ENCODE measurements at places on chromosomes 3 and 15.

GRCh38 chr15:58454950-58455401, 23.2 kb downstream of the LIPC start:
- DNase-seq: no peak

- peak; percentile 19 for DNase-seq
Observed at GRCh38 chr3:123618768-123619484, 34.1 kb upstream of the HACD2 start.

DNA sequence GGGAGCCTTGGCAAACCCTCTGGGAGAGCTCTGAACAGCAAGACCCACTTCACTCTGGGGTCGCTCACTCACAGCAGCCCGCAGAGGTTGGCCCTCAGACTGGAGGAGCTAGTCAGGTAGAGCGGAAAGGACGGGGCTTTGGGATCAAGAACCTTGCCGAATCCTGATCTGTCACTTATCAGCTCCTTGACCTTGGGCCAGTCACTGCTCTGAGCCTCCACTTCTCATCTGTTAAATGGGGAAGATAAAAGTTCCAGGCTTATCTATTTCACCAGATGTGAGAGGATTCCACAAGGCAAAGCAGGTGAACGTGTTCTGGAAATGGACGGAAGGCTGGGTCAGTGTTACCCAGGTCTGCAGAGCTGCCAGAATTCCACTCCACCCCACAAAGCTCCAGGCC, 29.4 kb downstream of the SEMA5B start:
- DNase-seq: no peak

DNA sequence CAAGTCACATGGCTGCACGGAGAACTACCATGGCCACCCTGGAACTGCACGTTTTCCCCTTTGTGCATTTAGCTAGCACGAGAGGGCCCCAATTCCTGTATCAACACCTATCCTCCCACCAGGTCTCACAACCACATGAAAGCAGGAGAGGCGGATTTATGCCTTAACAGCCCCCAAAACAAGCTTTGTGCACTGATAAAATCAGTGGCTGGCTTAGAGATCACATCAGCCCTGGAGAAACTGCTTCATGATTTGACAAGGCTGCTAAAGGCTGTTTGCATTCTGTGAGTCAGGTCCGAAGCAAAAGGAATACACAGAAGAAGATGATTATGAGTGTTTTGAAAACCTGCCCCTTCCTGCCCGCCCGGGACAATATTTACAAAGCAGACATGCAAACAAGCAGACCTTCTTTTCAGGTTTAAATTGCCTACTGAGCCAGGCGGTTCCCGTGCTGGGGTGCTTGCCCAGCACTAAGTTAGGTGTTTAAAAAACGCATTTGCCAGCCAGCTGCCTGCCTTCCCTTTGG, 25.9 kb downstream of the CEMIP start:
- no peak for DNase-seq

DNA sequence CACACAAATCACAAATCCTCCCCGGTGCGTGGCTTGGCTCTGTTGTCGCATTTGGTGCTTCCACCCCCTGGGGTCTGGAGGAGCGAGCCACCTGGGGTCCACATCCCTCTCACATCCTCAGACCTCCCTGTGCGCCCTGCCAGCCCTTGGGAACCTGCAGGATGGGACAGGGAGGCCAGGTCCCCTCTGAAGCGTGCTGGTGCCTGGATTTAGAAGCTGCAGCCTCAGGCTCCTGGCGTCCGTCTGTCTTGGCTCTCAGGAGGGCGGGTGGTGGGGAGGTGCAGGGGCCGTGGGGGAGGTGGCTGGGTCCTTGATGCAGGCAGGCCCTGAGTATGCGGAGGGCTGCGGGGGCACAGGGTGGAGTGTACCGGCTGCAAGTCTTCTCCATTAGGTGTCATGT, 38.4 kb downstream of the RGMA start:
- no peak for DNase-seq

DNA sequence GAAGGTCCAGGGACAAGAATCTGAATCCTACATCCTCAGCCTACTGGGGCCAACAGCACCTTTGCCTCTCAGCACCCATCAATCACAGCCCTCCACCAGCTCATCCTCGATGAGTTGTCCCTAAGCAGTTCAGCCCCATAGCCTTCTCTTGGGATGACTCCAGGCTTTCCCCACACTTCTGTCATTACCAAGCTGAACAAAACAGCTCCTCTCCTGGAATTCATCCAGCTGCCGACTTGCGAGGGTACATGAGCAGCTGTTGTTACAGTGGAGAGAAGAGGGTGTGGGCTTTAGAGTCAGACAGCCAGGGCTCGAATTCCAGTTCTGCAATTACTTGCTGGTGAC, 69.0 kb upstream of the THBS1 start:
- no peak for DNase-seq

DNA sequence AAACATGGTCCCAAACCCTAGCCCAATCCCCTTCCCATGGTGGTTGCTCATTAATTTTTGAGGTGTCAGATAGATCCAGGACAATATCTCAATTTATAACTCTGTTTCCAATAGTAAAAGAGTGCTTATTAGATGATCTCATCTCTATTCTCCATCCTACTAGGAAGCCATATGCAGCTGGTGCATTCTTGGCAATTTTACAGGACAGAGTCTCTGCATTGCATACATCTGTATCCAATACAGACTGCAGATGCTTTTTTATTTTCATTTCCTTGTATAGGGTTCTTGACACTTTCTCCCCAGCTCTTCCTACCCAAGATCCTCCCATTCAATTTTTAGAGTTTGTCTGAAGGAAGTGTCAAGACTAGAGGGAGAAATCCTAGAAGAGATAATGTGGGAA, 194.8 kb upstream of the DPH6 start:
- no peak for DNase-seq

DNA sequence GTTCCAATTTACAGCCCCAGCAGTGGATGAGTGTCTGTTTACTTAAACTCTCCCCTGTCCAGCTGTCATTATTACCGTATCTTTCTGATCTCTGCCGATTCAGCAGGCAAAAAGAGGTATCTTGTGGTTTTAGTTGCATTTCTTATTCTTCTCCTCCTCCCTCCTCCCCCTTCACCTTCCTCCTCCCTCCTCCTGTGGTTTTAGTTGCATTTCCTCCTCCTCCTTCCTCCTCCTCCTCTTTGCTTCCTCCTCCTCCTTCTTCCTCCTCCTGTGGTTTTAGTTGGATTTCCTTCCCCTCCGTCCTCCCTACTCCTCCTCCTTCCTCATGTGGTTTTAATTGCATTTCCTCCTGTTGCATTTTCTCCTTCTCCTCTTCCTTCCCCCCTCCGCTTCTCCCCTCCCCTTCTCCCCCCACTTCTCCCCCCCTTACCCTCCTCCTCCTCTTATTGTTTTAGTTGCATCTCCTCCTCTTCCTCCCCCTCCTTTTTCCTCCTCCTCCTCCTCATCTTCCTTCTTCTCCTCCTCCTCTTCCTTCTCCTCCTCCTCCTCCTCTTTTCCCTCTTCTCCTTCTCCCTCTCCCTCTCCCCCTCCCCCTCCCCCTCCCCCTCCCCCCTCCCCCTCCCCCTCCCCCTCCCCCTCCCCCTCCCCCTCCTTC, 25.3 kb upstream of the VPS33B start:
- DNase-seq: peak; percentile 22

DNA sequence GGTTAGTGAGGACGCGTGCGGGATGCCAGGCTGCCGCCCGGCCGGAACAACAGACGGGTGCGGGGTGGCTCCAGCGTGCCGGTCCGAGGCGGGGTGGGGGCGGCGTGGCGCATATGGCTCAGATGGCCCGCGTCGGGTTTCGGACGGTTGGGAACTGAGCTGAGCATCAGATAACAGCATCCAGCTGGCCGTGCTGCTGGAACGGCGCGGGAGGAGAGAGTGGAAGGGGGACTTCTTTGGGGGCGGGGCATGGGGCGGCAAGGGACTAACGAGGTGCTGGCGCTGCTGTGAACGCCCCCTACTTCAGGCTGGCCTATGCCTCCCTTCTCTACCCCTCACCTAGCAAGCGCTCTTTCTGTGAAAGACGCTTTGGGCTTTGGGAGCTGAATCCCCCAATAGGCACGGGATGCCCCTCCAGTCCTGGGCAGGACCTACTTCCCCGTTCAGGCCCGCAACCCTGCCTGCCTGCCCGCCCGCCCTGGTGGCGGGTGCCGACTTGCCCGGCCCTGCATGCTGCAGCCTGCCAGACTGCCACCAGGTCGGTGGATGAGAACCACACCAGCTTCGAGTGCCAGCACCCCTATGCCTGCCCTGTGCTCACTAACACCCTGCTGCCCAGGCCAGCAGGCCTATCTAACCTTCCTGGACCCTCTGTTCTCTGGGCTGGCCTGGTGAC, 542 bp downstream of the INKA1 start:
- DNase-seq: peak; percentile 37

DNA sequence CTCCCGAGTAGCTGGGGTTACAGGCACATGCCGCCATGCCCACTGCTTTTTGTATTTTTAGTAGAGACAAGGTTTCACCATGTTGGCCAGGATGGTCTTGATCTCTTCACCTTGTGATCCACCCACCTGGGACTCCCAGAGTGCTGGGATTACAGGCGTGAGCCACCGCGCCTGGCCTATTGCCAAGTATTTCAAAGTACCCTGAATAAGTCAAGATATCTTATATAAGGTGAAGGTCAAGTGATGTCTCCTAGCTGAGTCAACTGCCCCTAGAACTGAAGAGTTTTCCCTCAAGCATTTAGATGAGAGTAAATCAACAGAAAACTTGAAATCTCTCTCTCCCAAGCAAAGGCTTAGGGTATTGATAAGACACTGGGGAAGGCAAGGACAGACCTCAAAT, 63.9 kb downstream of the RPL22L1 start:
- DNase-seq: no peak

DNA sequence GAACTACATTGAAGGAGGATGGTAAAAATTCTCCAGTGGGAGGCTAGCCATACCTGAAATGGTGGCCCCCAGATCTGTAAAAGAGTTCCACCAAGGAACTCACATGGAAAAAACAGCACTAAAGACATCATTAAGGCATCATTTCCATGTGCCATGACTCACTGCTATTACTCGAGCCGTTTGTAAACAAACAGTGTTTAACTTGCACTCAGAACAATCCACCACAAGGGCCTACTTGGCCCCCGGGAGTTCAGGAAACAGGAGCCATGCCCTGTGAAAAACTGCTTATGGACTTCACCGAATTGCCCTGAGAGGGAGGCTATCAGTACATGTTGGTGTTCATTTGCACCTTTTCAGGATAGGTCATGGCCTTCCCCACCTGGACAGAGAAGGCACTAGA, 18.2 kb downstream of the CCR4 start:
- no peak for DNase-seq

- no peak for DNase-seq
Observed at GRCh38 chr3:177529716-177530335, 332.5 kb upstream of the TBL1XR1 start.

- no peak for DNase-seq
Observed at GRCh38 chr3:29644261-29644660, 363.4 kb downstream of the RBMS3 start.

DNA sequence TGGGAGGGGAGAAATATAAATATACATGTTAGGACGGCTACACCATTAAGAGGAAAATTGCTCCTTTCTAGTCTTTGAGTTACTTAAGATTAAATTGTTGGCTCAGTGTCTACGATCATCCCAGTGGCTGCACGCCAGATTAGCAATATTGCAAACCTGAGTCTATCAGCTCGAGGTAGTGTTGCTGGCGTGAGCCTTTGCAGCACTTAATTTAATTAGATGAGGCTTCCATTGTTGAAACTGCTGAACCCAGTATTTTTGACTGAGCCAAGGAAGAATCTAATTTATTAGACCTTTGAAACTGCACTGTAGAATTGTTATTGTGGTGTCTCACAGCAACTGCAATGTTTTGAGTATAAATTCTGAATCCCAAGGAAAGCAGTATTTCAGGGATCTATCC, 782.4 kb upstream of the ROBO1 start:
- DNase-seq: no peak

- no peak for DNase-seq
Observed at GRCh38 chr15:42863572-42864239, 56.9 kb downstream of the TTBK2 start.

DNA sequence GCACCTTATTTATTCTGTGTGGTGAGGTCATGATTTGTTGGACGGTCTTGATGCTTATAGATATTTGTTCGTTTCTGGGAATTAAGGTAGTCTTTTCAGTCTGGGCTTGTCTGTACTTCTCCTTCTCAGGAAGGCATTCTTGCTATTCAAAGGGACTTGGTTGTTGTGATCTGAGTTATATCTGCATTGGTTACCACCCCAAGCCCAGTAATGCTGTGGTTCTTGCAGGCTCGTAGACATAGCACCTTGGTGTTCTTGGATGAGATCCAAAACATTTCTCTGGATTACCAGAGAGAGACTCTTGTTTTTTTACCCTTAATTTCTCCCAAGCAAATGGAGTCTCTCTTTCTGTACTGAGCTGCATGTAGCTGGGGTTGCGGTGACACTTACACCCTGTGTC, 128.0 kb upstream of the CBLB start:
- DNase-seq: no peak

DNA sequence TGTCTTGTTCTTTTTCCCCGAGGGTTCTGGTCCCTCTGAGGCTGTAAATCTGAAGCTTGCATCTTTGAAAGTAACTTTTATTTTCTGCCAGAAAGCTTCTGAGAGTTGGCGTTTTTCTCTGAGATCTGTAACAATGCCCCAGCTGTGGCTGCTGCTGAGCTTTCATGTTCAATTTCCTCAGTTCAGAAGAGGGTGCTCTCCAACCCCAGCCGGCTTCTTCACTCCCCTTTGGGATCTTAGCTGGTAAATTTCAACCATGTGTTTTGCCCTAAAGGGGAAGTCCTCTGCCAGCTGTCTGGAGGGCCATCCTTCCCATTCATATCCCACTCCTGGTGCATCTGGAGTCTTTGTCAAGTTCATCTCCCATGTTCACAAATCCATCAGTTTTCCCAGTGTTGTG, 18.3 kb upstream of the CFAP100 start:
- no peak for DNase-seq

GRCh38 chr3:12995389-12996180, 77.6 kb downstream of the IQSEC1 start:
- no peak for DNase-seq

- no peak for DNase-seq
Observed at GRCh38 chr3:126706631-126707030, 2.6 kb downstream of the CHCHD6 start.

GRCh38 chr15:65084500-65085206, 8.1 kb downstream of the KBTBD13 start:
- DNase-seq: no peak

DNA sequence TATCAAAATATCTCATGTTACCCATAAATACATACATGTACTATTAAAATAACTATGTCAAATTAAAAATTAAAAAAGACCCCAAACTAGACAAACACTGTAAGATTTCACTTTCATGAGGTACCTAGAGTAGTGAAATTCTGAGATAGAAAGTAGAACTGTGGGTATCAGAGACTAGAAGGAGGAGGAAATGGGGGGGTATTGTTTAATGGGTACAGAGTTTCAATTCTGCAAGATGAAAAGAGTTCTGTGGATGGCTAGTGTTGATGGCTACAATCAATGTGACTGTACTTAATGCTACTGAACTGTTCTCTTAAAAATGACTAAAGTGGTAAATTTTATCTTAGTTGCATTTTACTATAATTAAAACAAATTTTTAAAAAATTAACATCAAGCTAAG, 36.6 kb downstream of the RFX7 start:
- DNase-seq: peak; percentile 12
